ENCODE measurements at places on chromosomes 11 and 22.

GRCh38 chr11:66006891-66007176 is 4.5 kb downstream of the BANF1 start:
- DNase-seq, result no peak

DNA sequence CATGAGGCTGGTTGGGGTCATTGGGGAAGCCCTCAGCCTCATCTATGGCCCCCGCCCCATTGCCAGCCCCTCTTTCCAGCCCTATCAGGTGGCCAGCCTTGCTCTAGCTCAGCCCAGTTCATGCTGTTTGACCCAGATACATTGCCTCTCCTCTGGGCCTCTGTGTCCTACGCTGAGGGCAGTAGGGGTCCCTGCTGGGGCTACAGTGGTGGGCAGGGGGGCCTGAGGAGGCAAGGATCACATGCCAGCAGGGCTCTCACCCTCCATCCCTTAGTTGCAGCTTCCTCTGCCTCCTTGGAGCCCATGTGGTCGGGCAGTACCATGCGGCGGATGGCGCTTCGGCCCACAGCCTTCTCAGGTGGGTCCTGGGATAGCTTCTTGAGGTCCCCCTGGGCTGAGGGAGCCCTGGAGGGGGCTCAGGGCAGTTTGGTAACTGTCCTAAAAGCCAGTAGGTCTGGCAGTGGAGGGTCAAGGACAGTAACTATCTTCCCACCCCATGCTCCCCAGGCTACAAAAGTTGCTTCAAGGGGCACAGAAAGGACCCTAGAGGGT is 19.2 kb downstream of the EMID1 start:
- DNase-seq, result no peak

- no peak for DNase-seq
Measured at GRCh38 chr11:7927635-7928034, 3.4 kb downstream of the OR10A6 start.

GRCh38 chr11:132055296-132055695 is 684.9 kb downstream of the NTM start:
- DNase-seq, result no peak

All from activated naive CD4-positive, alpha-beta T cell (primary cell).